ENCODE measurements at places on chromosomes 7 and 10.

DNA sequence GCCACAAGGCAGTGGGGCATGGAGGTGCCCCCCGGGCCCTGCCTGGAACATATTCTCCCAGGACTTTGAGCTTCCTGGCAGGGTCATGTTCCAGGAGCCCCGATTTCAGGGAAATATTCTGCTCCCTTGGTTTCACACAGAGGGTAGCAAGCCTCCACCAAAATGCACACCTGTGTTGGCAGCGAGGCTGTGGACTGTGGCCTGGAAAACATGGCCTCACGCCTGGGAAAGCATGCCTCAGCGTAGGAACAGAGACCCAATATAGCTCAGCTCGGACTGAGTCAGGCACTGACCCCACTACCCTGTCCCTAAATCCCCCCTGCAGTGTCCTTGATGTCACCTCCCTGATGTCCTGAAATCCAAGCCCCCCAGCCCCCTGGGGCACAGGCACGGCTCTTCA lies 92.0 kb downstream of the KCNMA1 start:
- no peak for DNase-seq

DNA sequence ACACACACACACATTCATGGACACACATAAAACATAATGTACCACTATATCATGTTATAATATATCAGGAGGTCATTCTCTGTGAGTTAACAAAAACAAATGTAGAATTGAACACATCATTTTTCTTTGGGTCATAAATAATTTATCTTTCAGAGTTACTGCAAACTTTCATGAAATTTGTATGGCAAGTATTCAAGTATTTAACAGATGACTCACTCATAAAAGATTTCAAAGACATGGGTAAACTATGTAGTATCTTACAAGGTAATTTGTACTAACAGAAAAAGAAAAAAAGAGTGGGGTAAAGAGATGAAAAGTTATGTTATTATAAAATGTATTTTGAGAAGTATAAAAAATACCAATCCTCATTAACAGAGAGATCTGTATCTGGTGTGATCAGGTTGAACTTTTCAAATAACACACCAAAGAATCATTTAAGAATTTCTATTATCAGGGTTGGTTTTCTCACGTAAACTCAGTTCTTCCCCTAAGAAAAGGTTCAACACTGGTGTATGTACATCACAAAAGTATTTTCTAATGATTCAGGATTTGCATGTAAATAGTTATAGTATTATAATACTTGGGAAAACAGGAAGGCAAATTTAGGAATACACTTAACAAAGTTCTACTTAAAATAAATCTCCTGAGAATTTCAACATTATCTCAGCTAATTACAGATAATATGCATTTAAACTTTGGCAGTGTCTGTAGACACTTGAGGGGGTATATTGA lies 933.1 kb upstream of the LRRN3 start:
- DNase-seq = no peak

DNA sequence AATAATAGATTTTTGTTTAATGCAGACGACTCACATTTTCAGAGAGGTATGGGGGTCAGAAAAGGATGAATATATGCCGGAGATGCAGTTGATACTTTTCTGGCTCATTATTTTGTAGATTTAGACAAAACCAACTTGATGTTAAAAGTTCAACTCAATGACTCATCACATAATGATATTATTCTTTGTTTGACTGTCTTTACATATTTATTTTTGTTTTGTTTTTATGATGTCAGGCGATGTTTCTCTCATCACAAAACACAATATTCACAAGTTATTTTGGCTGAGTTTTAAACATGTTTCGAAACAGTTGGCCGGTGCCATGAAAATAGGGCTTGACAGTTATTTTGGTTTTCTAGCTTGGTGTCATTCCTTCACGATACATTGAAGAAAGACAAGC lies 1.3 kb downstream of the GJD4 start:
- DNase-seq = no peak

DNA sequence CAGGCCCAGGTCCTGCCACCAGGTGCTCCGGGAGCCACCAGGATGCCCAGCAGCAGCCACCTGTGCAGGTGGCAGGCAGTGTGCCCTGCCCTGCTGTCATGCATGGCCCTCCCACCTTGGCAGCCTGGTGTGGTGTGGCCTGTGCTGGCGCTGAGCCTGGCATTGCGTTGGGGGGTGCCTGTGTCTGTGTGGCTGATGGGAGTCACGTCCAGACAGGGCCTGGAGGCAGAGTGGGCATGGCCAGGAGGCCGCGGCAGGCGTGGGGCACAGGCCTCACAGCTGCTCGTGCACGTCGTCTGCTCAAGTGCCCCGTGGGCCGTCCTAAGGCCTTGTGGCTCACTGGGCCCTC lies 8.7 kb downstream of the TTYH3 start:
- no peak for DNase-seq

- DNase-seq = no peak
These were observed 91.2 kb upstream of the WNT16 start for GRCh38 chr7:121237601-121238000.

- no peak for DNase-seq
These were observed 234.3 kb downstream of the SH2D4B start for GRCh38 chr10:80771902-80772555.

DNA sequence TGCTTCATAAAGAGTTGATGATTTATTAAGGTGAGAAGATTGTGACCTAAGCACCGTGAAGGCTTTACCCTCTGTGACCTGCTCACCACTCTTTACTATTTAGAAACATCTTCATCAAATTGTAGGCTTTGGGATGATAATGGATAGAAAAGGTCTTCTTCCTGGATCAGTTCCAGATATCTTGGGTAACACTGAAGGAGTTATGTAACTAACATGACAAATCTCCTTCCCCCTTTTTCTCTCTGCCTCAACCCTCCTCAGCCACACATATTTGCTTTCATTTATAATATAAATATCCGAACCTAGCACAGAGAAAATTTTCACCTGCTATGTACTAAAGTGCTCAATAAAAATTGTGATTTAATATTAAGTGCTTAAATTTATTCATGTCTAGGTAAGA lies 151.5 kb downstream of the FRMD4A start:
- DNase-seq = no peak

DNA sequence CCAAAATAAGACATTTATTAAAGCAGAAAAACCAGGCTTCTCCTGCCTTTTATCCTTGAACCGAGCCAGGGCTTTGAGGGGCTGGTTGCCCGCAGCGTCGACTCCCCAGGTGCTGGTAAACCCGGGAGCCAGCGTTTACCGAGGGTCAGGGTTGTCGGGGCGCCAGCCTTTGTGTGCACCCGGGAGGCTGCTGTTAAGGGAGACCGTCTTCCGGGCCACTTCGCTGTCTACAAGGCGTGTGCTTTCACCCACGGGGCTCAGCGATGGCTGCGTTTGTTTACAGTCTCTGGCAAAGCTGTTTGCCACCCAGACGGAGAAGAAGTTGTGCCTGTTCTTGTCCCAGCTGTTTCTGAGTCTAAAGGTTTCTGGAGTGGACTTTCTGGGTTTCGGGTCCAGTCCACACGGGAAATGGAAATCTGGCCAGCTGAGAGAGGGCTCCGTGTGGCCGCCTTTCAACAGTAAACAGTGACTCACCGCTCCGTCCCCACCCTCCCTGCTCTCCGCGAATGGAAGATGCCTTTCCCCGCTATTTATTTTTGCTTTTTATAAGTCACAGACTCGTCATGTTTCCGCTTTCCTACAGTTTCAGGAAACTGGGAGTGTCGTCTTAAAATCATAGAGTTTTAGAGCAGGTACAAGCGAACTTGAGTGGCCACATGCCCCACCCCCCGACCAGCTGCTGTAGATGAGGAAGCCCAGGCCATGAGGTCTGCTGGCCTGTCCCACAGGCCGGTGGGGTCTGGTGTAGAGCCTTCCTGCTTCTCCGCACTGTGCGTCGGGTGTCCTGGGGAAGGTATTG lies 2.2 kb downstream of the MAFK start:
- no peak for DNase-seq

DNA sequence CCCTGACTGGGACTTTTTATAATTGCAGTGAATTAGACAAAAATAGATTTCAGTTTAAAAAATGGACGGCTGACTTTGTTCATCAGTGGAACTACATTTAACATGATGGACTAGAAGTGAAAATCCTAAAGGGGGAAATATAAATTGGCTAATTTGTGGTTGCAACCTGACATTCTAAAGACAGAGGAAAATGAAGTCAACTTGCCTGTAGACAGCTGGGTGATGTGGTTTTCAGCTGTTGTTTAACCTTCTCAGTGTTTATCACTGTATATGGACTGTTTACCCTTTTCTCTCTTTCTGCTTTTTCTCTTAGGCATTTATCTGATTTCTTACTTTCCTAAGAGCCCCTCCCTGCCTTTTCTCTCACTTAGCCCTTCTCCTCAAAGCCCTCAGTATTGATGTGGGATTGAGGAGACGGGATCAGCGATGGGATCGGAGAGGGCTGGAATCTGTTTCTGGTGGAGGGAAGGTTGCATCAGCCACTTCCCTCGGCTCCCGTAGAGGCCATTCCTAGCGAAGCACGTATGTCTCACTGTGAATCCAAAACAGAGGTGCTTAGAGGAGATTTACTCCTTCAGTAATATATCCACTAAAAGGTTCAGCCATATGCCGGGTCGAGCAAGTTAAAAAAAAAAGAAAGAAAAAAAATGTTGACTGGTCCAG lies 109.0 kb upstream of the KLF6 start:
- DNase-seq = no peak

GRCh38 chr10:96570983-96571964 lies 15.5 kb downstream of the TM9SF3 start:
- no peak for DNase-seq

DNA sequence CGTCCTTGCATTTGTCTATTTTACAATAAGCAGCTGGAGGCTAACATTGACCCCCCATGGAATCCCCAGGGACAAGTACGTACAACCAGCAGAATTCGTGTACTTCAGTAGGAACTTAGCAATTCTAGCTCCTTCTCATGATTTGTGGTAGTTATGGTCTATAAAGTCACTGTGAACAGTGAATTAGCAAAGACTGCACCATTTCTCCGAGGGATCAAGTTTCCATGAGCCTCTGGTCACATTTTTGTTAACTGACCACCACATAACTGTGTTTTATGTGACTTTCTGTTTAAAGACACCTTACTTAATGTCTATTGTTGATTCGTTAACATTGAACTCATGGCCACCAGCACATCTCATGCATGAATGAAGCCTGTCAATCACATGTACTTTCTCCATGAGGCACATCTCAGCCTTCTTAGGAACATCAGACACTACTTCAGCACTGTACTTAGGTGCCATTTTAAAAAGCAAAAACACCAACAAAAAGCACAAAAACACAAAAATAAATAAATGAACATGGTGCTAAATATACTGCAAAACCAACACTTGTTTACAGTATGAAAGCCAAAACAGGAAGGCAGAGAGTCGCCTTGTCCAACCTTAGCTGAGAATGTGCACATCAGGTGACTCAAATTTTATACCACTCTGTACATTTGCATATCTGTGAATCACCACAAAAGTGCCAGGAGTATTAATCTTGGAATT lies 9.0 kb upstream of the UCN3 start:
- DNase-seq = no peak

DNA sequence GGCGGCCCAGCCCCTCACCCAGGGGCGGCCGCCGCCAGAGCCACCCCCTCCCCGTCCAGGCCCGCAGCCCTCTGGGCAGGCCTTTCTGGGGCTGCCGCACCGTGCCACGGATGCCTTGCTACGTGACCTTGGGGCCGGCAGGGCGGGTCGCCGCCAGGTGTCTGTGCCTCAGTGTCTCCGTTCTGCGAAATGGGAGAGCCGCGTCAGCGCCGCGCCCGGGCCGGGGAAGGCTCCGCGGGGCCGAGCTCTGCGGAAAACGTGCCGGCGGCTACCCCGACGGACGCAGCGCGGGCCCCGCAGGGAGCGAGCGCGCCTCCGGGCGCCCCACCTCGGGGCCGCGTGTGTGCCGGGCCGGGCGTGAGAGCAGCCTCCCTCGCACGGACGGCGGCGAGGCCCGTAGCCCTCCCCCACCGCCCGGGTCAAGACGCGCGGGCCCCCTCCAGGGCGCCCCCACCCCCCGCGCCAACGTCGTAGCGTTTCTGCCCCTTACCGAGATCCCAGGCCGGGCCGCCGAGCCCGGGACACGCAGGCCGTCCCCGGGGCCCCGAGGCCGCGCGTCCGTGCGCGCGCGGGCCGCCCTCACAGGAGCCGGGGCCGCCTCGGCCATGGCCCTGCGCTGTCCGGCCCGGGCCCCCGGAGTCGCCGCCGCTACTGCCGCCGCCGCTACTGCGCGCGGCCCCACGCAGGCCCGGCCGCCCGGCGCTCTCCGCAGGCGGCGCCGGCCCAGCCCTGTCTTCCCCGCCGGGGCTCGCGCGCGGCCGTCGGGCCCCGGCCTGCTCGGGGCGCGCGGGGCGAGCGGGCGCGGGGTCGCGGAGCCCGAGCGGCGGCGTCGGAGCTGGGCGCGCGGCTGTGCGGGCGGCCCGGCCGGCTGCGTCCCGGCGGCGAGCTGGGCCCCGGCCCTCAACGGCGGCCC lies 1.1 kb downstream of the ZNF777 start:
- no peak for DNase-seq

- no peak for DNase-seq
These were observed 74.9 kb downstream of the AKR1C4 start for GRCh38 chr10:5271526-5271925.

- no peak for DNase-seq
These were observed 3.1 kb upstream of the ELFN1 start for GRCh38 chr7:1666823-1667565.

- DNase-seq = no peak
These were observed 153.1 kb upstream of the UNC5B start for GRCh38 chr10:71059054-71059818.

DNA sequence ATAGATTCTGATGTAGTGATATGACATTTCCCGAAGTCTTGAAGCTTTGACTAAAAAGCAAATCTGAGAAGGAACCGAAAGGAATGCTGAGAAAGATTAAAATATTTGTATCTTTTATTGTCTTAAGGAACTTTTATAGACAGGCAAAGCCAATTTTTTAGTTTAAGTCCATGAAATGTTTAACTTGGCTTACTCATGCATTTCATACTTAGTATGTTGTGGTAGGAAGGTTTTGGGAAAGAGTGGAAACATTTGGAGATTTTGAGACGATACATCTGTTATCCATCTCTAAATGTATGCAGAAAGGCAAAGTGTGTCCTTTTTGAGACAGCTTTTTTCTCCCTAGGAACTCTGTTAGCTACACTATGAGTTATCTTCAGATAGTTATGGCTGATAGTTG lies 10.1 kb downstream of the TBC1D12 start:
- no peak for DNase-seq

- no peak for DNase-seq
These were observed 11.3 kb upstream of the HGF start for GRCh38 chr7:81780914-81781693.
